ENCODE measurements at places on chromosomes 5 and 9.

DNA sequence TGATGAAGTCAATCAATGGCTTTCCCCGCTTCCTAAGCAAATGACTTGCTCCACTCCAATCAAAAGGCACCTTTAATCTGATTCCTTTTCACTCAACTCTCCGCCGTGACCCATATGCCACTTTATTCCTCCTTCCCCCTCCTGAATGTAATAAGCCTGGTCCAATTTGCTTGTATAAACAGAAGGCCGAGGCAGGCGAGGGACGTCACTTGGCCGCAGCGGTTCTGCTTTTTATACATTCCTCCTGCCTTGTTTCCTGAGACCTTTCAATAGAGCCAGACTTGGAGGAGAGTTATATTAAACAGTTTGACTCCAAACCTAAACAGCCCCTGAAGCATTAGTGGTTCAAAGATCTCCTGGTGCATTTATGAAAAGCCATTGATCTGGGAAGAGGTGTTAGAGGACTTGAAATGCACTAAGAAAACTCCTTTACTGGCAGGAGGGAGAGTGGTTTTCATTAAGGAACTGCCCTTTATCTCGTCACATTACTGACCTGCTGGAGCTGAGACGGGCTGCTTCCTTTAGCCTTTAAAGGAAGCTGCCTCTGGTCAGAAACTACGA is 273.4 kb downstream of the SLIT3 start:
- no peak for DNase-seq

- no peak for DNase-seq
These were observed 34.4 kb upstream of the SARDH start for GRCh38 chr9:133772581-133772980.

GRCh38 chr5:983238-983524 is 25.4 kb upstream of the NKD2 start:
- DNase-seq = no peak

DNA sequence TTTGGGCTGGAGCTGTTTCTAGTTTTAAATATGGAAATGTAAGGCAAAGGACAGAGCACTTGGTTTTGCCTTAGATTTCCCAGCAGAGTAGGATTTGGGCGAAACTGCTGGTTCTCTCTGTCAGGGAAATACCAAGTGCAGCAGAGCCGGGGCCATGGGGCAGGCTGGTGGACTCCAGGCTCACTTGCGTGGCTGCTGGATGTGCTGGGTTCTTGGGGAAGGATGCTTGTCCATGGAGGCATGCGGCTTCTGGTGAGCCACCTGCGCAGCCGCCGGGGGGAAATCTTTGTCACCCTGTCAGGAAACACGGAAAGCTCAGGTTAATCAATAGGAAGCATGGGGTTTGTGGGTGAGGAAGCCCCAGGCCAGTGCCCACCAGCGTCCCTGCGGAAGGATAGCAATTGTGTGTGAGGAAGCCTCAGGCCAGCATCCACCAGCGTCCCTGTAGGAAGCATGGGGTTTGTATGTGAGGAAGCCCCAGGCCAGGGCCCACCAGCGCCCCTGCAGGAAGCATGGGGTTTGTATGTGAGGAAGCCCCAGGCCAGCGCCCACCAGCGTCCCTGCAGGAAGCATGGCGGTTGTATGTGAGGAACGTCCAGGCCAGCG is 80.1 kb downstream of the DAP start:
- no peak for DNase-seq

- DNase-seq = peak; percentile 58
These were observed 22.0 kb upstream of the WNK2 start for GRCh38 chr9:93161786-93162562.

DNA sequence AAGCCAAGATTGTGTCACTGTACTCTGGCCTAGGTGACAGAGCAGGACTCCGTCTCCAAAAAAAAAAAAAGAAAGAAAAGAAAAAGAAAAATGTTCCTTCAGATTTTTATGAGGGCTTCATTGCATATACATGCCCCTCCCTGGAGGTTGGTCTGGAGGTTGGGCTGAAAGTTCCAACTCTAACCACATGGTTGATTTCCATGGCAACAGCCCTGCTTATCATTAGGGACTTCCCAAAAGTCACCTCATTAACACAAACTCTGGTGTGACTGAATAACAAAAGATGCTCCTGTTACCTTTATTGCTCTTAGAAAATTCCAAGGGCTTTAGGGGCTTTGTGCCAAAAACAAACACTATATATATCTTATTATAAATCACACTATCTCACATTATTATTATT is 113.8 kb downstream of the TMC1 start:
- DNase-seq = no peak

DNA sequence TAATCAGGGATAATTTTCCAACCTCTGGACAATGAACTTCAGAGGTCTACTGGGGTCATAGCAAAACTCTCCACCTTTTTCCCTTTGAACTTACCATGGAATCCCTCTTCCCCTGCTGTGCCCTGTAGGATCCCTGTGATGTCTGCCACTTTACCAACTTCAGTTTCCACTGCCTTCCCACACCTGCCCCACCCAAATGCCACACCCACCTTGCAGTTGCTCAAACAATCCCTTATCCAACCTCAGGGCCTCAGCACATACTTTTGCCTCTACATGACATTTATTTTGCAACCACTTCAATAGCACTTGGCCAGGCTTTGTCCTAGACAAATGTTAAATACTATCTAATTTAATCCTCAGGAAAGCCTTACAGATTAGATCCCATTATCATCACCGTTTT is 463.7 kb upstream of the WWC1 start:
- no peak for DNase-seq

- no peak for DNase-seq
These were observed 76.2 kb downstream of the TMC1 start for GRCh38 chr9:72597601-72598000.

DNA sequence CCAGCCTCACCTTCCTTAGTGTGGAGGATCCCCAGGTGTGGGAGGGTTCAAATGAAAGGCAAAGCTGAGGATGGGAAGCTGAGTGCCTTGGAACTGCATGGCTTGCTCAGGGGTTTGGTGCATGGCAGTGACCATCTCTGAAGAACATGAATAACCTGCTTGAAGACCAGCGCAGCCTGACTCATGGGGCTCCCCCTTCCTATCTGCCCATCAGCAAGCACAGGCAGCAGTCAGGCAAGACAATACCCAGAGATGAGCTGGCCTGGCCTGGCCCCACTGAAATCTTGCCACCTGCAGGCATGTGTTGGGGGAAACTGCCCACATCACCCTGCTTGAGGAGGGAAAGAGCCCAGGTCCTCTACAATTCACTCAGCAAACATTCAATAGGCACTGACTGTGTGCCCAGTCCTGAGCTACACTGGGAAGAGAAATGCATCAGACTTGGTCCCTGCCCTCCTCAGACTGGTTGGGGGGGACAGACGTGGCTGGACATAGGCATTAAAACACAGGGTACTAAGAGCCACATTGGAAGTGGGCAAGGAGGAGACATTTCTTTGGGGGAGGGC is 105.0 kb upstream of the ALDH1B1 start:
- no peak for DNase-seq

DNA sequence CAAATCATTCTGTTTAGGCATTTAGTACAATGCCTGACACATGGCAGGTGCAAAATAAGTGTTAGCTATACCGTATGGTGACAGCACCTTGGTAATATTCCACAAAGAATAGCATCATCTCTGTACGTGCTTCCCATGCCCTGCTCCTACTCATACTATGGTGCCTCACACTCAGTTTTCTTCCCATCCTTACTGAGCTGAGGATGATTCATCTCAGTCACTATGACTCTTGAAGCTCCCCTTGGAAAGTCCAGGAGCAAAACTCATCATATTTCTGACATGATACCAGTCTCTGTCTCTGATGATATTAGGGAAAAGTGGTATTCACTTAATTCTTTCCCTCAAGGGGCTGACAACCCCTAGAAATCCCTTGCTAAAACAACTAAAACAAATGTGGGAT is 423.3 kb downstream of the EFNA5 start:
- DNase-seq = no peak

DNA sequence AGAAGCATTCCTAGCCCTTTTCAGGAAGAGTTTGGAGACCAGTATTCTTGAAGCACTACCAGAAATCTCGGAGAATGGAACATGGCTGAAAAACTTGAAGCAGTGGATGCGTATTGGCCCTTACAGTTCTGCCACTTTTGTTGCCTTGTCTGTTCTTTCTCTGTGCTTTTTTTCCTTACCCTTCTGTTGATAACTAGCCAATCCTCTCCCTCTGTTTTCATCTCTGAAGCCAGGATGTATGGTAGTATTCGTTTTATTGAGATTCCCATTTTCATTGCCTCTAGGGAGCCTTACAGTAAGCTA is 564 bp upstream of the CCNH start:
- DNase-seq = no peak

DNA sequence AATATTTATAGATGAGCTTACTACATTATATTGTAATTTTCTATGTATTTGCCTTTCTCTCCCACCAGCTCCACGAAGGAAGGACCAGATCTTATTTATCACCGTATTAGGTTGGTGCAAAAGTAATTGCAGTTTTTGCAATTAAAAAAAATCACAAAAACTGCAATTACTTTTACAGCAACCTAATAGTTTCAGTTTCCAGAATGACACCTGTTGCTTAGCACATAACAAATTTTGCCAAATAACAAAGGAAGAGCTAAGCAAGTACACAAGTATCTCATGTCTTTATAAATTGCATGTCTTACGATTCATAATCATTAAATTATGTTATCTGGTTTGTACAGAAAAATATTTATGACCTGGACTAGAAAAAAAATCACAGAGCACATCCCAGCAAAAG is 45.9 kb downstream of the AGXT2 start:
- no peak for DNase-seq

DNA sequence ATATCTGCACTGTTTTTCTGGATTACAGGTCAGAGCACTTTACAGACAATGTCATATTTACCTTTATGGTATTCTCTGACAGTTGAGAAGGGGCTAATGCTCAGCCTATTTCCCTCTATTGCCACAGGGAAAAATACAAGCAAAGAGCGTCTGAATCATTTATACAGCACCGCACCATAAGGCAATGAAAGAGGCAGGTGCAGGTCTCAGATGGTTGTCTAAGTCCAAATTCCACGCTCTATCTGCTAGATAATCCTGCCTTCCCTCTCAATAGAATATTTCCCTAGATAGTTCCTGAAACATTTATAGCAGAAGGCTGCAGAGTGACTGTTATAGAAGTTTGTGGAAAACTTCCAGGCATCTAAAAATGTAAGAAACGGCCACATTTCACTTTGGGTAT is 446.1 kb upstream of the CDH6 start:
- no peak for DNase-seq

DNA sequence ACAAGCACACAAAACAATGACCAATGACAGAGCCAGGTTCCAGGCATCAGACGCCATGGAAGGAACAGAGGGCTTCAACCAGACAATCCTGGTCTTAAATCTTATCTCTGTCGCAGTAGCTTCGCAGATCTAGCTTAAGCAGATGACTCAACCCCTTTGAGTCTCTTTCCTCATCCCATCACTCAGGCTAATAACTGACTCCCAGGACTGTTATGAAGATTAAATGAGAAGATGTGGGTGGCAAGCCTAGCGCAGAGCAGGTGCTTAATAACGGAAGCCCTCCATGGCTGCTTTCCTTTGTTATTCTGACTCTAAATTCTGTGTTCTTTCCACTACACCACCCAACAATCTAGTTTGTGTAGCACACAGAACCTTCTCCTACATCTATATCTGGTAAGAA is 110.9 kb downstream of the SLC24A2 start:
- DNase-seq = no peak

DNA sequence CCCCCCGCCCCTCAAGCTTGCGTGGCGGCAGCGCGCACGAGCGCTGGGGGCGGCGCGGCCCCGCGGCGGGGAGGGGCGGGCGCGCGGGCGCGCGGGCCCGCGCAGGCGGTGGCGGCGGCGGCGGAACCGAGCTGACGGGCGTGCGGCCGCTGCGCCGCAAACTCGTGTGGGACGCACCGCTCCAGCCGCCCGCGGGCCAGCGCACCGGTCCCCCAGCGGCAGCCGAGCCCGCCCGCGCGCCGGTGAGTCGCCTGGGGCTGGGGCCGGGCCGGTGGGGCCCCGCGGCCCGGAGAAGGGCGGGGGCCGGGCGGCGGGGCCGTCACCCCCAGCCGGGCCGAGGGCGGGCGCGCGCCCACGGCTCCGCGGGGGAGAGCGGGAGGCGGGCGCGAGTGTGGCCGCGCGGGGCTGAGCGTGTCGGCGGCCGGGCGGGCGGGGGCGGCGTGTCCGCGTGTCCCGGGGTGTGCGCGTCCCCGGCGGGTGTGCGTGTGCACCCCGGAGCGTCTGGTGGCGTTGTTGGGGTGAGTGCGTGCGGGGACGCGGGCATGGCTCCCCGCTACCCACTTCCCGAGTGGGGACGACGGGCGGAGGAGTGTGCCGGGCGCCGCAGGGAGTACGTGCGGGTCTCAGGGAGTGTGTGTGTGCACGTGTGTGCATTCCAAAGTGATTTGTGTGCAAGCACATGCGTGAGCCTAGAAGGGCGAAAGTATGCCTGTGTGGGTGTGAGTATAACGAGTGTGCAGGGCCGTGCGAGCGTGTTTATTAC is at the start of gene NEK6:
TSS of gene NEK6 (plus strand) at position 106 of the 763 bp plus-strand sequence. CDS start 44,016 bp downstream, outside the sequence.
- DNase-seq = no peak

DNA sequence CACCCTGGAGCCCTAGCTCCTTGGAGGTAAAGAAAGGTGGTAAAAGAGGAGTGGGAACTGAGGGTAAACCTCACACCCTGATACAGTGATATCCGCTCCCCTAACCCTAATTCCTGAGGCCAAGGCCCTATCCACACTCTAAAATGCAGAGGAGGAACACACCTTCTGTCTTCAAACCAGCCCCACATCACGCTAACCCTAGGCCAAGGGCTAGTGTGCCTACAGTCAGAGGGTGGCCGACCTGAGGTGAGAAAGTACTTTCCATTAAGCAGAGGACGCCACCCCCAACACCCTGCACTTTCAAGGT is 590 bp downstream of the HDAC3 start:
- DNase-seq = no peak

DNA sequence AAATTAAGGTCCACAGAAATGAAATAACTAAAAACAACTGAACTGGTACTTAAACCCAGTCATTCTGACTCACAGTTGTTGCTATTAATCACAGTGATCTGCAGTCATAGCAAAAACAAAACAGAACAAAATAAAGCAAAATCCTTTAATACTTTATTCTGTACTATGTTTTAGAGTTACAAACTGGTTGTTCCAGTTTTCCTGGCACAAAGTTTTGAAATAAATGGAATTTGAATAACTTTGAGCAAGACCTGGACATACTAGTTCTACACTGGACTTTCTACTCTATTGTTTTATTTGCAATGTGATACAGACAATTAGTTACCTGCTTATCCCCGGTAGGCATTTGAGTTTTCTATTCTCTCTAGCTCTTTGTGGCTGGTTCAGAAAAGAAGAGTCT is 147.9 kb downstream of the DMRT2 start:
- no peak for DNase-seq

- no peak for DNase-seq
These were observed 75.0 kb downstream of the TTC39B start for GRCh38 chr9:15231788-15232635.

GRCh38 chr9:135809166-135809565 is 98.2 kb downstream of the CAMSAP1 start:
- no peak for DNase-seq

Data from NCI-H446 (cell line).